ENCODE measurements at places on chromosomes 12 and 14.

- DNase-seq: no peak
These were observed 344.6 kb downstream of the C12orf75 start for GRCh38 chr12:105674871-105675699.

DNA sequence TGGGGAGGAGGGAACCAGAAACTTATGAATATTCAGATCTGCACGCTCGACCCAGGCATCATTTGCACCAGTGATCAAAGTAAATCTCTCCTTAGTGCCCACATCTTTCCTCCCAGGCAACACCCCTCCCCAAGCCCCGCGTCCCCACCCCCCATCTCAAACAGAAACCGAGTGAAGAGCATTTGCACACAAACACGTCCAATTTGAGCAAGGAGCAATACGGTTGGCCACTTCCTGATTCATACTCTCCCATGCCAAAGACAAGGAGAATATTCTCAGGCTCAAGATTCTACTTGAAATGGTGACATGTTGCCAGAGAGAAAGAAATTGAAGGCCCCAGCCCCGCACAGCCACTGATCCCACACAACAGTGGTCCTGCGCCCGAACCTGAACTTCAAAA, 7.1 kb downstream of the FOXN3 start:
- DNase-seq: no peak

- DNase-seq: no peak
These were observed 466.5 kb downstream of the TMTC2 start for GRCh38 chr12:83153177-83153576.

- DNase-seq: no peak
These were observed 22.9 kb downstream of the SPTB start for GRCh38 chr14:64856529-64857445.

- DNase-seq: no peak
These were observed 2.2 kb downstream of the DDX54 start for GRCh38 chr12:113183030-113183589.

GRCh38 chr14:38481952-38482678, 226.2 kb upstream of the CLEC14A start:
- DNase-seq: no peak

- no peak for DNase-seq
These were observed 4.7 kb downstream of the NAA25 start for GRCh38 chr12:112103758-112104503.

DNA sequence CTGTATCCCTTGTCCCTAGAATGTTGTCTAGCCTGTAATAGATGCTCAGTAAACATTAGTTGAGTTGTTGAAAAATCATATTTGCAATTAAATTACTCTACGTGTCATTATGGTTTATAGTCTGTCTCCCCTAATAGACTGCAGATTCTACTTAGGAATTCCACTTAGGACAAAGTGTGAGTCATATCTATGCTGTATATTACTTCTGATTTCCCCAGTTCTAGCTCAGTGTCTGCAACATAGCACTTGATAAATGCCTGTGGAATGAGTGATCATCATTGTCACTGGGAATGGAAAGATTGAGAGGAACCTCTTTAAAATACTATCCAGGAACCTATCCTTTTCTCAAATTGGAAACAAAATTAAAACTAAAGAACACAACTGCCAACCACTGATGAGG, 99.3 kb downstream of the TBX5 start:
- no peak for DNase-seq

- DNase-seq: no peak
These were observed 2.2 kb downstream of the VAMP1 start for GRCh38 chr12:6468283-6468575.

GRCh38 chr12:131050463-131051154, 96.9 kb downstream of the ADGRD1 start:
- no peak for DNase-seq

GRCh38 chr14:77000340-77001270, 27.9 kb downstream of the IRF2BPL start:
- no peak for DNase-seq

DNA sequence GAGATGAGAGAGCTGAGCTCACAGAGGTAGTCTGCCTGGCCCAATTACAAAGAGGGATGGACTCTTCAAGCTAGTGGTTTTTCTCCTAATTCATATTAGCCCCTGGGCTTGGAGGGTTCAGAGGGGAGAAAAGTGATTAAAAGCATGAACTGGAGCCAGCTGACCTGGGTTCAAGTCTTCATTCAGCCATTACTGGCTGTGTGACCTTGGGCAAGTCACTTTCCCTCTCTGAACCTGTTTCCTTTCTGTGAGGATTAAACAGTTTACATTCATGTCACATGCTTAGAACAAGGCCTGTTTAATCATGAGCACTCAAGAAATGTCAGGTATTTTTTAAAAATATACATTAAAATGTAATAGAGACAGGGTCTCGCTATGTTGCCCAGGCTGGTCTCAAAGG, 7.2 kb upstream of the POP5 start:
- no peak for DNase-seq

DNA sequence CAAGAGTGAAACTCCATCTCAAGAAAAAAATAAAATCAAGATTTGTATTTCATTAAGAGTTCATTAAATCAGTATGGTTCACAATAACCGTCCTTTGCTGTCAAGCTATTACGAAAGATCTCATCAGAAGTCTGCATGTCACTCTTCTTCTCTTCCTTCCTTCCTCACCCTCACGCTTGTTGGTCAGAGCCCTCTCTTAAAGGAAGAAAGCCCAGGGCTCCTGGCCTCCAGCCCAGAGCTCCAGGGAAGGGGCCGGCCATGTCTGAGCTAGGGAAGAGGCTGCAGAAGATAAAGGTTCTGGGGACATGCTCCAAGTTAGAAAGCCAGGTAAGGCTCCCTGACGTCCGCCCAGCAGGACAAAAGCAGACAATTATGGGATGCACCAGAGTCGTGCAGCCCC, 43.1 kb upstream of the DLK1 start:
- no peak for DNase-seq

GRCh38 chr12:110270125-110270962, 10.7 kb upstream of the ATP2A2 start:
- no peak for DNase-seq

Data from right lung (tissue), 10 donors.